Stimulated activated CD4-positive, alpha-beta T cell treated with anti-CD3 and anti-CD28 coated beads, Interleukin-2, amount 100 ng/mL, for 24 hours (primary cell): ENCODE measurements at places on chromosomes 1 and 21.

- no peak for DNase-seq
These were observed 15.6 kb upstream of the AIM2 start for GRCh38 chr1:159092036-159092760.

DNA sequence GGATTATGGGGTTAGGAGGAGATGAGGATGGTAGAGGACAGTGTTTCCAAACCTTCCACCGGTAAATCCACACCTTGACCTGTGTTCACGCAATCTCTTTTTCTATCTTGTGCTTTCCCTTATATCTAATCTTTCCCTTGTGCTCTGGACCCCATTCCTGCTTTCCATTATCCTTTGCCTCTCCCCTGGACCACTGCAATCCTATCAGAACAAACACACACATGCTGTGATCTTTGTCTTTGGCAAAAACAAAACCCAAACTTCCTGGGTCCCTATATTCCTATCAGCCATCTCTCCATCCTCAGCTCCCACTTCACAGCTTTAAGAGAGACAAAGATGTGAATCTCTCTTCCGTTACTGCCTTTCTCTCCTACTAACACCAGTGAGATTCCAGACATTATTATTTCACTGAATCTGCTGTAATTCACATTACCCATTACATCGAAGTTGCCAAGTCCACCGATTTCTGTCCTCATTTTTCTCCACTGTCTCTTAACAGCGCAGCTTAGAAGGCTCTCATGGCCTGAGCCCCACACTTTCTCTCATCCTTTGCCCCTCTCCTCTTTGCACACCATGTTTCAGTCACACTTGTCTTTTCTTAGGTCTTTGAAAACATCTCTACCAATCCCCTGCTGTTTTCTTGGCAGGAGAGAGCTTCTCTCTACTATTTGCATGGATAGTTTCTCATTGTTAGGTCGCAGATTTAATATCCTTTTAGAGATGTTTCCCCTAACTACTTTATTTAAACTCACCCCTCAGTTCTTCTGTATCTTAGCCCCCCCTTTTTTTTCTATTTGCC is 230.0 kb upstream of the B3GALT2 start:
- no peak for DNase-seq

GRCh38 chr1:170661646-170662411 is 2.1 kb upstream of the PRRX1 start:
- no peak for DNase-seq

GRCh38 chr1:197865809-197866208 is 36.6 kb upstream of the C1orf53 start:
- DNase-seq, result no peak
